ENCODE measurements at places on chromosomes 3 and 15.

- no peak for DNase-seq
These were observed 76.1 kb upstream of the SPATA16 start for GRCh38 chr3:173217127-173217526.

GRCh38 chr3:37183375-37183831 lies 9.0 kb upstream of the LRRFIP2 start:
- no peak for DNase-seq

DNA sequence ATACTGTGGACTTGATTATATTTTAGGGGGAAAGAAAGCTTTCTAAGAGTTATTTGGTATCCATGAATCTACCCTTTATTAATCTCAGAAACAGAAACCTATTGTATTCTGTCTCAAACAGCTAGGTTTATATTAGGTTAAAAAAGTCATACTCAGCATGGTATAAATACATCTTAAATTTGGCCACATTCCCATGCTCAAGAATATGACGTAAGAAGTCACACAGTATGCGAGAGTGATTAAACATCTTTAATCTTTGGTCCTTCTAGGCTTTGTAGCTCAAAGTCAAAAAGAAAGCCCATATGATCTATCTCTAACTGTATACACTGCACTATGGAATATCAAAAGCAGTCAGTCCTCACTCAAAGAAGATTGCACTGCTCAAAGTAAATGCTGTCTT lies 131.4 kb downstream of the EPHA3 start:
- no peak for DNase-seq

- no peak for DNase-seq
These were observed 28.4 kb downstream of the SMAD6 start for GRCh38 chr15:66730168-66731021.

- no peak for DNase-seq
These were observed 8.1 kb downstream of the PGBD4 start for GRCh38 chr15:34109797-34110663.

DNA sequence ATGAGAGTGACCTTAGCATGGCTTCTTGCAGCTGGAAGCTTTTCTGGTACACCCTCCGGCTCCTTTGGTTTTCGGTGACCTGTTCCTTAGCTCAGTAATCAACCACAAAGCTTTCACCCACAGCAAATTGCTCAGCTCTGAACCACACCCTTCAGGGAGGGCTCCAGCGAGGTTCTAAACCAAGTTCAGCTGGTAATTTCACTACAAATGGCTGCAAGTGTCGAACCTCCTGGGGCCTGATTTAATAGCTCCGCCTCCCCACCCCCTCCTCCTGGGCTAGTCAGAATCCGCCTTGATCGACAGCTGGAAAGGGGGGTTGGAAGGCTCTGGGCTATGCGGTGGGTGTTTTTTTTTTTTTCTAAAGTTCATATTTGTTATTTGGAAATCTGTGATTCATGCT lies 150.9 kb upstream of the MCTP2 start:
- no peak for DNase-seq

- DNase-seq: no peak
These were observed 32.1 kb upstream of the THRB start for GRCh38 chr3:24526640-24527212.

- DNase-seq: no peak
These were observed 594.0 kb upstream of the CCDC54 start for GRCh38 chr3:106783231-106783630.

DNA sequence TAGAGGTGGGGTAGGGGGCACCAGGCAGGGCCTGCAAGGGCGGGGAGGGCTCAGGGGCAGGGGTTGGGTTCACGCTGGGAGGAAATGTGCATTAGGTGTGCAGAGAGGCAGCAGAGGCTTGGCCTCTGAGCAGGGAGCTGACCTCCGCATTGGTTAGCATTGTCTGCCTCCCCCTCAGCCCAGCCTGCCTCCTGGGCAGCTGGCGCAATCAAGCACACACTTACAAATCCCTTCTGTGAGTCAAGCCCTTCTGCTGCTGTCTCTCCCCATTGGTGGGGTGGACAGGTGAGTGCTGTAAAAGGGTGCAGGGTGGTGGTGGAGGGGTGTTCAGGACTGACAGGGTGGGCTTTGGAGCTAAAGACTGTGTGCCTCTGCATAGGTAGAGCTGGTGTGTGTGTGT lies 9.3 kb downstream of the LOXL1 start:
- DNase-seq: no peak

DNA sequence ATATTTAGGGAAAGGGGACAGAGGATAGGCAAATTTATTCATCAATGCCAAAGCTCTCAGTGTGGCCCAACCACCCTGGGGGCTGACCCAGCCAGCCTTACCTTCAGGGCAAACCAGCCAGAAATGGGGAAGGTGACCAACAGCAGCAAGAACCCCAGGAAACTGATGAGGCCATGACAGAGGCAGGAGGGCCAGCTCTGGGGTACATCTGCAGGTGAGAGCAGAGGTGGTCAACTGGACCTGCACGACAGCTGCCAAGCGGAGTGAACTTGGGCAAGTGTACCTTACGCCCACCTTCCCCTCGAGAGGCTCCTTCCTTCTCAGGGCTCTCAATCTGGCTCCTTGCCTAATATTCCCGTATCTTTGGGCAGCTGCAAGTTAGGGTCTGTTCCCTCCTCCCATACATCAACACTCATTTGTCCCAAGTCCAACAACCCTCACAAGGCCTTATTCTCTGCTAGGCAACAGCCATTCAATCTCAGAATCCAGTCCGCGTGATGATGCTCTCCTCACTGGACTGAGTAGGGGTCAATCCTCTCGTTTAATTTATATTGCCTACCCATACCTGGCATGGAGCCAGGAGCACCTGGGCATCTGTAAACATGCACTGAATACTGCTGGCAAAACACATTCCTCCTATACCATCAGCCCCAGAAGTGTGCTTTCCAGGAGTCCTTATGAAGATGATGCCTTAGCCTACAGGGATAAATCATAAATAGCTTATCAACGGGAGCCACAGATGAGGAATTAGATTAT lies 1.7 kb downstream of the STOML1 start:
- no peak for DNase-seq

GRCh38 chr3:173008978-173009377 lies 132.1 kb downstream of the SPATA16 start:
- no peak for DNase-seq

- DNase-seq: no peak
These were observed 194.5 kb downstream of the LRTM1 start for GRCh38 chr3:54733106-54734006.

- DNase-seq: peak; percentile 70
These were observed 2.8 kb downstream of the FURIN start for GRCh38 chr15:90871139-90871715.

- DNase-seq: peak; percentile 80
These were observed at the start of gene DIS3L for GRCh38 chr15:66293419-66294156. Gene DIS3L, plus strand, starts transcription at chr15:66293568. Its CDS starts 29 bp downstream, at chr15:66293597.

DNA sequence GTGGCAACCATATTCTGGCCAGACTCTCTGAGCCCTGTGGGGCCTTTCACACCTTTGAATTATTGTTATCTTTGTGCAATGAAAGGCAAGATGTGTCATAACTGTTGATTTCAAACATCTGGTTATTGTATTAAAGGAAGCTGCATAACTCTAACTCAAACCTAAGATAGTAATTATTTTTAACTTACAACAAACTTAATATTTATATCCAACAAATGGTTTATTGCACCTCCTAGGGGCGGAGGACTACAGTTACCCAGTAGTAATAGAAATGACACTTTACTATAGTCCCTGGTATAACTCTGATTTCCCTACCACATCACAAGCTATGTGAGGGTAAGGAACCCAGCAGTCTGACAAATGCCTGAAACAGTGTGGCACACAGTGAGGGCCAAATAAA lies 363.9 kb upstream of the SUCLG2 start:
- no peak for DNase-seq

DNA sequence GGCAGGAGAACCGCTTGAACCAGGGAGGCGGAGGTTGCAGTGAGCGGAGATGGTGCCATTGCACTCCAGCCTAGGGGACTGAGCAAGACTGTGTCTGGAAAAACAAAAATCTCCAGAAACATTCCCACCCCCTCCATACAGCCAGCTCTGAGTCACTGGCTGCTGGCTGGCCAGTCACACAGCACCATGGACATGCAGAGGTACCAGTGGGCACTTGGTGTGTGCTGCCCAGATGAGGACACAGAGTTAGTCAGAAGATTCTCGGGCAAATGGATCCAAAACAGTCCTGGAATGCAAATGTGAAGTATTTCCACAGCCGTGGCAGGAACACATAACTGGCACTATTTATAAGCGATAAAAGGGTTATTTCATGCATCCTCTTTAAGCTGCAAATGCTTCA lies 44.6 kb downstream of the BDH1 start:
- DNase-seq: no peak

- DNase-seq: no peak
These were observed 12.6 kb upstream of the PDIA5 start for GRCh38 chr3:123054109-123054778.

- DNase-seq: no peak
These were observed 385.4 kb downstream of the MFSD1 start for GRCh38 chr3:159187232-159187631.

GRCh38 chr3:129231331-129232119 lies 17.9 kb upstream of the COPG1 start:
- no peak for DNase-seq

DNA sequence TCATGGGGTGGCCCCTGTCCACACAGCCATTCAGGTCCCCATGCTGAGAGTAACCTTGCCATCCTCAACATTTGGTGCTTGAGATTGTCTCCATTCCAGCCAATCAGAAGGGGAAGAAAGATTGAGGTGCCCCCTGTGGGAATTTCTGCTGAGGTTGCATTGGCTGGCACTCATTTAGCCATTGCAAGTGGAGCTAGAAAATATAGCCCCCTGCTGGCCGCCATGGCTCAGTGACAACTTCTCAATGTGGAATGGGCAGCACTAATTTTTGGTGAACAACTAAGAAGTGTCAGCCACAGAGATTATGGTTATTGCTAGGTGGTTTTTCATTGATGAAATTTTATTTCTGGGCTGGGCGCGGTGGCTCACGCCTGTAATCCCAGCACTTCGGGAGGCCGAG lies 22.0 kb downstream of the COL6A6 start:
- DNase-seq: peak; percentile 71

DNA sequence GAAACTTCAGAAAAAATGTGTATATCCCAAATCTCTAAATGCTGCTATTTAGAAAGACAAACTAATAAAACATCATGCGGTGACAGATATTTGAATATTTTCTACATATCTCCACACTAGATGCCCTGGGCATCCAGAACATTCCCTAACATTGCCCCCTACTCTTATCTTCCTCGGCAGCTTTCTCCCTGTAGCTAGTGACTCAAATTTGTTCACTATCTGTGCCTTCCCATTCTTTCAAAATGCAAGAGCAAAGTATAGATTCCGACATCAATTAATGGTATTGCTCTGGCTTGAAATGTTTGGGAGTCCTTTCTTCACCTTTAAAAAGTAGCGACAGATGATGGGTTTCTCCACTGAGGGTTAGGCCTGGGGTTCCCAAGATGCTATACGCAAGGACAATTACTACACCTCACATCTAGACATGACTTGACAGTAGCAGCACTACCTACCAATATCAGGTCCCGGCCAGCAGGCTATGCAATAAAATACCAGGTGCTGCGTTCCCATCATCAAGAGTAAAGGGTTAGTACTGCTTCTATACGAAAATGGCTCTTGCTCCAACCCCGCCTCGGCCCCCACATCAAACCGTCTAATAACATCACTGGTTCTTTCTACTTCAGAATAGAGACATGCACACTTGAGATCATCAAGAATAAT lies 631 bp downstream of the UBR1 start:
- peak; percentile 49 for DNase-seq

DNA sequence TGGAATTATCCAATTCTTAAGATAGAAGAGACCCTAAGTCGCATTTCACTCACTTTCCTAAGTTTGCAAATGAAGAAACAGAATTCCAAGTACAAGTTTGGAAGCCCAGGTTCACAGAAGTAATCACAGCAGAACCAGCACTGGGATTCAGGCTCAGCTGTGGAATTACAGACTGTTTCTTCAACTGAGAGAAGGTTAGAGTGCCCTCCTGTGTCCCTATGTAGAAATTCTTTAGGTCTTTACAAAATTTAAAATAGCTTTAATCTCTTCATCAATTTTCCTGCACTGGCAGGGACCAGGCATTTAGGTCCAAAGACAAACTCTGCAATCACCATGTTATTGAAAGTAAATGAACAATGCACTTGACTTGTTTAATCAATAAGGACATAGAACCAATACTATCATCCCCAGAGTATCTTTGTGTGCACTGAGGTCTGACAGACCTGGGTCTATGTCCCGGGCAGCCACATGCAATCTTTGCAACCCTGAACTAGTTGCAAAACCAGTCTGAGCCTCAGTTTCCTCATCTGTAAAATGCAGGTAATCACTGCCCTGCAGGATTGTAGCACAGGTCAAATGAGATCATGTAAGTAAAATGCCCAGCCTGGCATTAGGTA lies 96.3 kb upstream of the ZBED2 start:
- DNase-seq: no peak

GRCh38 chr3:100022506-100022905 lies 91.8 kb downstream of the FILIP1L start:
- no peak for DNase-seq

DNA sequence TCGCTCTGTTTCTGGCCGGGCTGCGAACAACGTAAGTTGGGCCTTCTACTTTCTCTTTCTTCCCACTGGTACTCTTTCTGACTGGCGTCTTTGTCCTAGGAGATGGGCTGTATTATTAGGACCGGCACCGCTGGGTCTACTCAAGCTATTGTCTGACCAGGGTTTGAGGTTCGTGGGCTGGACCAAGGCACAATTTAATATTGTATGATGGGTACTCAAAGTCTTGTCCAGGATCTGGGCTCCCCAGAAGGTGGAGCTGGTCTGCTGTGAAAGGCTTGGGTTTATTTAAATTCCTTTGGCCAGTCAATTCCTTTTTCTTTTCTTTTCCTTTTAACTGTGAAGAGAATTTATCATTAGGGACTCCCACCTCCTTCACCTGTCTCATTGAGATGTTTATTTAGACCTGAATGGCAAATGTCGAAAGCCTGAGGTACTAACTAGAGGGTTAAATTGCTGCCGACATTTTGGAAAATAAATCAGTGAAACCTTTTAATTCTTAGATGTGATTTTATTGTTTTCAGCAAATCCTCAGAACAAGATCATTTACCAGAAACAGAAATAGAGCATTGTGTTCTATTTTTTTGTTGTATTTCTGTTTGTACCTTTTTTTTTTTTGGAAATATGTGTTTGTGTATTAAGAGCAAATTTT lies 410 bp downstream of the LRRC49 start:
- DNase-seq: no peak

DNA sequence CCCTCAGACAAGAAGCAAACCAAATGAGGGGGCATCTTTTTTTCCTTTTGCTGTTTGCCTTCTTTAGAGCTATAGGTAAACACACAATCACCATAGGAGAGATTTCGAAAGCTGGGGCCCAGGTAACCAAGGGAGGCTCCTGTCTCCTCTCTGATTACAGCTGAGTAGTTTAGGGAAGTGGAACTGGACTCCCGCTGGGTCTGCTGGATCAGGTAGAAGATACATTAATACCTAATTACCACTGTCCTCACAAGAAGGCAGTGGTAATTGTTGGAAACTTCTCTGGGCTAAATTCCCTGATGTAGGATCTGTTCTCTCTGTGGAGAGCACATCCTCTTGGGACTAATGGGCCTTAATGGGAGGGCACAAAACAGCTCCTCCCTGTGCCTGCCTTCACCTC lies 32.7 kb downstream of the HDC start:
- DNase-seq: no peak
